Stomach (tissue), 19 donors: ENCODE measurements at places on chromosomes 2 and 18. TPM values are rescaled to one million over a fixed set of nuclear protein-coding genes. Genes with fewer than 3 reads are reported as not detected.
A peak's percentile ranks its signal among the peaks of the same experiment; 100 is the strongest.

- H3K4me1 ChIP-seq: no peaks in the 10 kb centered on the region
- H3K27me3 ChIP-seq: no peaks in the 10 kb centered on the region
- no peak for DNase-seq
- no peaks in the 10 kb centered on the region for H3K36me3 ChIP-seq
These were observed 352.1 kb downstream of the RBM43 start for GRCh38 chr2:150909613-150910012.

DNA sequence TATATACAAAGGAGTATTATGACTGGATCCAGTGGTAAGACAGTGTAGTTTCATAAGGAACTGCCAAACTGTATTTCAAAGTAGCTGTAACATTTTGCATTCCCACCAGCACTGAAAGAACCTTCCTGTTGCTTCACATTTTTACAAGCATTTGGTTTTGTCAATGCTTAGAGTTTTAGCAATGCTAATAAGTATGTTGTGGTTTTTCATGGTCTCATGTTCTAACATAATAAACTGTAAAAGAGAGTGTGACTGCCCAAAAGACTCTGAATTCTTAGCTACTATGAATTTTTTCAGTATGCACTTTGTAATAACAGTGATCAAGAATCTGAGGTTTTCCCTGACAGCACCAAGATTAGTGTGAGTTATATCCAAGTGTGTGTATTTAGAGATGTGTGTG, 604.2 kb downstream of the XIRP2 start:
- DNase-seq: no peak
- no peaks in the 10 kb centered on the region for H3K4me1 ChIP-seq
- H3K27ac ChIP-seq: no peak overlapping the region
- H3K4me3 ChIP-seq: no peak overlapping the region
- no peaks in the 10 kb centered on the region for H3K36me3 ChIP-seq

GRCh38 chr2:239093952-239094351, 246.1 kb downstream of the TWIST2 start:
- peak overlapping the region; percentile 54 for H3K27ac ChIP-seq
- no peak for DNase-seq
- H3K36me3 ChIP-seq: peaks cover 12% of the 10 kb centered on the region
- no peaks in the 10 kb centered on the region for H3K4me1 ChIP-seq
- no peaks in the 10 kb centered on the region for H3K27me3 ChIP-seq

AQP12B gene
- polyA plus RNA-seq: not detected

DNA sequence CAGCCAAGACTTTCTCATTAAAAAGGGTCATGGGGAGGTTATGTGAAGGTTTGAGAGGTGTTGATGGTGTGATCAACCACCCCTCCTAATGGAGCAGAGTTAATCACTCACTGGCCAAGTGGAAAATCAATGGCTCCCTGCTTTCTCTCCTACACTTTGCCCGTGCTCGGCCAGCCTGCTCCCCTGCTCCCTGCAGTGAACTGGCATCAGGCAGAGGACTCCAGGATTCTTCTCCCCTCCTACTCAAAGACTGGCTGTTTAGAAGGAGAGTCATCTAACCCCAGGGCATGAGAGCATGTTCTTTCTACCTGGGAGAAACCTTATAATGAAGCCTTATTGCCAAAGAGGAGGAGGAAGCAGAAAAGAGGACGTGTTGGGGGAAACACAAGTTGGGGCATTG, 74.9 kb downstream of the SGPP2 start:
- H3K27me3 ChIP-seq: no peaks in the 10 kb centered on the region
- DNase-seq: no peak
- H3K27ac ChIP-seq: no peak overlapping the region
- H3K4me1 ChIP-seq: no peaks in the 10 kb centered on the region

TNFAIP6 gene
- 6.0 TPM for polyA plus RNA-seq

- H3K27me3 ChIP-seq: no peaks in the 10 kb centered on the region
- no peak overlapping the region for H3K27ac ChIP-seq
- H3K4me3 ChIP-seq: no peak overlapping the region
- H3K4me1 ChIP-seq: no peaks in the 10 kb centered on the region
- no peaks in the 10 kb centered on the region for H3K36me3 ChIP-seq
- no peak for DNase-seq
These were observed 303.0 kb downstream of the ICOS start for GRCh38 chr2:204239411-204240165.
